NCI-H1417 (cell line): ENCODE measurements at places on chromosomes 1 and 21.

DNA sequence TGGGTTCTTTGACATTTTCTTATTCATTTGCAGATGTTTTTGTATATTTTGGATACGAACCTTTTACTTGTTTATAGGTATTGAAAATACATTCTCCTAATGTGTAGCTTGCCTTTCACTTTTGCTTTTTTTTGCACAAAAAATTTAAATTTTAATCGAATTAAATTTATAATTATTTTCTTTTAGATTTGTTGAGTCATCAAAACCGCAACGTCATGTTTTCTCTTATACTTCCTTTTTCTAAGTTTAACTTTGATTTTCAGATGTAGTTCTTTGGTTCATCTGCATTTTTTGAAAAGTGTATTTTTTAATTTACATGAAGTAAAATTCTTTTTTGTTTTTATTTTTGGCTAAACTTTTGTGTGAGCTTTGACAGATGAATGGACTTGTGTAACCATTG lies 243.7 kb upstream of the DPYD start:
- no peak for DNase-seq

DNA sequence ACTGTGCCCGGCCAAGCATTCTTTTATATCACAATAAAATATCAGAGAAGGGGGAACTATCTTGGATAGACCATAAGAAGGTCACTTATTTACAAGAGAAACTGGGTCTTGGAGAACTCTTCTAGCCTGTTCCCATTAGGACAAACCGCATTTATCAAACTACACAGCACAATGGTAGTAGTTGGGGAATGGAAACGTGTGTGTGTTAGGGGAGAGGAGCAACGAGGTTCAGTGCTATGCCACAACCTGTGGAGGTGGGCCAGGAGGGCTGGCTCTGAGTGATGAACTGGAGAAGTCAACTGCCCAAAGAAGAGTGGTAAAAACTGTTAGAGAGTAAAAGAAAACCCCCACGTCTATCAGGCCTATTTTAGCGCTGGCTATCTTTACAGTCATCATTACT lies 1.6 kb downstream of the DONSON start:
- peak; percentile 3 for DNase-seq

DNA sequence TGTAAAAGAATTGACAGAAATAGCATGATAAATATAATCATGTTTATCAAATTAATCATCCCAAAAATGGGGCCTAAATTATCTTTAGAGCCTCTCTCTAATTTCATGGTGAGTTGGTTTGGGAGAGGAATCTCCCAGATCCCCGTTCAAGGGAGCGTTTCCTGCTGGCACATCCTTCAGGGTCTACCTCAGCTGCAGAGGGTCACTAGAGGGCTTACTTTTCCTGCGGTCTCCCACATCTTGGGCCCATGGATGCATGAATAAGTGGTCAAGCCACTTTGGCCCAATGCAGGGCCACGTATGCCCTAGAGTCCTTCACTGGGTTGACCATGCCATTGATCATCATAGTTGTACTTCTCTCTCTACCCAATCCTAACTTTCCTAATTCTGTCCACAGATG lies 164.1 kb downstream of the USP25 start:
- DNase-seq: no peak

GRCh38 chr1:19581381-19581780 lies 62.7 kb upstream of the NBL1 start:
- DNase-seq: no peak

- DNase-seq: no peak
Measured at GRCh38 chr1:39901464-39901713, 328 bp downstream of the MYCL start.

DNA sequence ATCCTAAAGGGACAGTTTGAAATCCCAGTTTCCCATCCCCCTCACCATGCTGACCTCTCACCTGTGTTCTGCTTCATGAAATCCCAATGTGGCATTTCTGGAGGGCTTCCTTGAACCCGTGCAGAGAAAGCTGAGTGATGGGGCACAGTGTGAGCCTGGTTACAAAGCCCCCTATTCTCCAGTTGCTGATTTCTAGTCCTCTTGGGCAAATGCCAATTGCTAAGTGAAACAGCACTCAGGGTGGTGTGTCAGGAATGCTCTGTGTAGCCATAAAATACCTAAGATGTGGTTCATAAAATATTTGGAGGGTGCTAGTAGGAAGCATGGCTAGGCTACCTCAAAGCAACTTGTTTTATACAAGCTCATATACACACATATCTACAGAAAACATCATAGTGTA lies 32.0 kb downstream of the SUSD4 start:
- DNase-seq: peak; percentile 6

DNA sequence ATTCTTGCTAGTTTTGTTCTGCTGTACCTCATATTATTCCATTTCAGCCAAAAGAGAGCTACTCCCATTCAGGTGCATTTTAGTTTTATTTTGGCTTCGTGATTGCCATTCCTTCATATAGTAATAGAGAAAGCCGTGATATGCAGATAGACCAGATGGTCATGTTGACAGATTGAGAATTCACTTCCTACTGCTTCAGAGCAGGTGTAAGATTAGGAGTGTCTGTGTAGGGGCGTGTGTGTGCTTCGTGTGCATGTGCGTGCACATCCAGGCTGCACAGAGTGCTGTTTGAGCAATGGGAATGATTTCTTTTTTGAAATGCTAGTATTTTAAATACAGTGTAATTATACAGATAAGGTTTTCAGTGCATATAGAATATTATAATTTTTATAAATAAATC lies 10.3 kb downstream of the NFIA start:
- peak; percentile 35 for DNase-seq

- DNase-seq: no peak
Measured at GRCh38 chr1:156373546-156373945, 4.5 kb downstream of the RHBG start.

GRCh38 chr1:43913666-43914360 lies 19.8 kb upstream of the ARTN start:
- DNase-seq: no peak

DNA sequence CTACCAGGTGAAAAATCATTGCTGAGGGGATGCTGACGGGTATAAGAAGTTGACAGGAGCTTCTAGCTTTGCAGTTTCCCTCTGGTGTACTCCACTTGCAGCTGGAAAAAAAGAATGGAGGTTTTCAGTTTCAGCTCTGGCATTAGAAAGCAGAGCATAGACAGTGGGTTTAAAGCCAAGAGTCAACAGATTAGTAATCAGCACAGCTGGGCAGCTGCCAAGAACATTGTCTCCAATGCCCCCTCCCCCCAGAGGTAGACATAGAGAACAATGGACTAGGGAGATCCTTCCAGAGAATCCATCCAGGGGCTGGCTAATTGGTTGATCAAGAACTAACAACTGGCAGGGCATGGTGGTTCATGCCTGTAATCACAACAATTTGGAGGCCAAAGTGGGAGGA lies 10.1 kb upstream of the ZBTB8B start:
- DNase-seq: no peak

DNA sequence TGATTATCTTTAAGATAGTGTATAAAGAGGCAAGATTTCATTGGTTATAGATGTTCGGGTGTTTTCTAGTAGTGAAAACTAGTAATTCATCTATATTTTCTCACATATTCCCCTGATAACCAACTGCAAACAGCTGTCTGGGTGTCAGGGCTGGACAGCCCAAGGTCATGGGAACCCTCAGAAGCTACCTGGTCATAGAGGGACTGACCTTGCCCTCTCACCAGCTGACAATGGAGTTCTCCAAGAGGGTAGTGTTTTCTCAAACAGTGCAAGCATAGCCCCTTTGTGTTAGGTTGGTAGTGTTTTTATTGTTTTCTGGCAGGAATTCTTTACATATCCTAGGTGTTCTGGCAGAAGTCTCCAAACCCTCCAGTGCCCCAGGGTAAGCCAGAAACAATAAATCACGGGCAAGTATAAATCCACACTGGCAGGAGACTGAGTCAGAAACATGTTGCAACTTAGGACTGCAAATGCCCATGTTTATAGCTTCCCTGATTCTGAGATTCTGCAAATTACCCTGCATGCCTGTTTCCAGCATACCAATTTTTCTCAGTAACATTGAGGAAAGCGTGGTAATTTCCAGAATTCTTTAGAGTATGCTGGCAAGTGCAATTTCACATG lies 82.8 kb upstream of the ATP1A1 start:
- no peak for DNase-seq

DNA sequence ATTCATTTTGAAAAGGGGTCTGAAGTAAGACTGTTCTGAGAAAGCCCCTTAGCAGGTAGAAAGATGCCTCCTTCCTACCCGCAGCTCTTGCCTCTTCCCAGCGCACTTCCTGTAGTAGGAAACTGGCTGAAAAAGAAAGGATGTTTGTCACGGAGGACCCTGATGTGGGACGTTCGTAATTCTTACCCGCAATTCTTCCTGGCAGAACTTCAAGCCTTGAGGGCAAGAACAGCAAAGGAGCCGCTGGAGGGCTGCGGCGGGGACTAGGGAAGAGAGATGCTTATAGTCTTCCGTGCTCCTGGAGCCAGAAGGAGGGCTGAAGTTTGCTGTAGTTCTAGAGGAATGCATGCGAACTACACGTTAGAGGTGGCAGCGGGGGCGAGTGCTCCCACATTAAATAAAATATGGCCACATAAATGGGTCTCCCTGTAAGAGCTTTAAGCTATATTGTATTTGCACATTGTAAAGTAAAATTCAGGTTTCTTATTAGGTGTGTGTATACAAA lies 6.3 kb downstream of the C1orf53 start:
- DNase-seq: no peak

DNA sequence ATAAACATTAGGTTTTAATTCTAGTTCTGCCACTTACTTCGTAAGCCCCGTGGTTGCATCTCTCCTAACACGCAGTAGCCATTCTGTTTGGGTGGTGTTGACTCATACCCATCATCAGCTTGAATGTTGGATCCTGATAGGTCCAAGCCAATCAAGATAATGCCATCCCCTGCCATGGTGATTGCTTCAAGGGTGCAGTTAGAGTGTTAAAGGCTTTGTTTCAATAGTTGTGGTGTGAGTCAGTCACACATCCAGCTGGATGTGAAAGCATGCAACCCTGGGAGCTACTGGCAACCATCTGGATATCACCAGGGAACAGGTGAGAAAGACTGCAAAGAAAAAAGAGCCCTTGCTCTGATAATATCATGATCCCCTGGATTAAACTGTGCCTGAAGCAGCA lies 69.1 kb downstream of the OMA1 start:
- DNase-seq: no peak

DNA sequence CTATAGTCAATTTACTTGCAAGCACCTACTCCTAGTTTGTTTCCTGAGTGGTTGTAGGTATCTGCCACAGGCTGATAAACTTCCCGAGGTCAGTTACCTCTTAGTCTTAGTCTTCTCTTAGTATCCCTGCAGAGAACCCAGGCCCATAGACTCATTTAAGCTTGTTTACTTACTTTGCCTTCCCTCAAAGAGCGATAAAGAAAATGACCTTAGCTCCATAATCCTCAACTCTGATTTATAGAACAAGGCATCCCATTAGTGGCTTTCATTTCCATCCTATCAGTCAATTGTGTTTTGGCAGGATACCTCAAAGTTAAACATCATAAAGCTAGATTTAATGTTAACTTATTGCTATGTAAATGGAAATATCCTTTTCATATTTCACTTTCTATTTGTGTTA lies 119.7 kb downstream of the UCHL5 start:
- no peak for DNase-seq

DNA sequence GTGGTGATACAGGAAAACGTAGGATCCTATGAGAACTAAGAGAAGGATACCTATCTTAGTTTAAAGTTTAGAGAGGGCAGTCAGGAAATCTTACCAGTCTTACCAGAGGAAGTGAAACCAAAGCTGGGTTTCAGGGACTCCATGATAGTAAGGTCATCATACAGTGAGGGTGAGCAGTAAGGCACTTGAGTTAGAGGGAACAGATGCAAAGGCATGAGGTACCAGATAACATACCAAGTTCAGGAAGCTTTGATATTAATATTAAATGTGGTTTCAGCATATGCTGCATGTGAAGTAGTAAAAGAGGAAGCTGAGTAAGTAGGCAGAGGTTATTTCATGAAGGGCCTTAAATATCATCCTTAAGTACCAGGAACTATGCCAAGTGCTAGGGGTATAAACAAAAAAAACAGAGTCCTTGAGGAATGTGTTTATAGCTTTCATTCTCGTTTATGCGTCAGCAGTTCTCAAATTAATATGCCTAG lies 16.9 kb downstream of the ATG4C start:
- no peak for DNase-seq

DNA sequence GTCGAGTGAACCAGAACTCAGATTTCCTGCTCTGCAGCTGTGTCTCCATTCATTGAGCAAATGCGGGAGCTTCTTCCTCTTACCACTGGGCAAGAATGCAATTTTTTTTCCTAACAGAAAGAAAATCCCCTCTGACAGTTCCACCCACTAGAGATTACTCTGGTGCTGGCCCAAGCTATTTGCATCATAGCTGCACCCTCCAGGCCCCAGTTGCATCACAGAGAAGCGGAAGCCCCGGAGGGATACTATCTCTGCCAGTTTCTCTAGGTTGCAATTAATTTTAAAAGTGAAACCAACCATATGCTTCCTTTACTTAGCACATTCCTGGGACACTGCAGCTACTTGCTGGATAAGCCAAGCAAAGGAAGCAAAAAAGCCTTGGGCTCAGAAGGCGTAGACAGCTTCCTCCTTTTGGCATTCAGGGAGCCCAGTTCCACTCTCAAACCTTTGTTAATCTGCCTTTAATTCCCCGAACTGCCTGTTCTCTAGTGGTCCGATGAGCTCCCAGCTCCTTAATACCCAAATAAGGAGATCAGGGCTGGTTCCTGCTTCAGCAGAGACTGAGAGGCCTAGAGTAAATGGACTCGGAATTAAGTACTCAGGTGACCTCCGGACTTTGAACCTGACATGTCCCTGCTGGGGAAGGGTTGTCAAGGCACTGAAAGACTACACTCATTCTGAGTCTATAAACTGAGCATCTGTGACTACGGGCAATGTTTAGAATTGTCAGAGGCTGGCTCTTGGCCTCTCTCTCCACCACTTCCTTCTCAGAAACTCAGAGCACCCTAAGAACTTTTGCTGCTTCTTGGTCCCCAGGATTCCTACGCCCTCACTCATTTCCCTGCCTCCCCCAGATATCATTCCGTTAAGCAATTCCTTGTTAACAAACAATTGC lies 72.5 kb upstream of the TNFSF18 start:
- no peak for DNase-seq

DNA sequence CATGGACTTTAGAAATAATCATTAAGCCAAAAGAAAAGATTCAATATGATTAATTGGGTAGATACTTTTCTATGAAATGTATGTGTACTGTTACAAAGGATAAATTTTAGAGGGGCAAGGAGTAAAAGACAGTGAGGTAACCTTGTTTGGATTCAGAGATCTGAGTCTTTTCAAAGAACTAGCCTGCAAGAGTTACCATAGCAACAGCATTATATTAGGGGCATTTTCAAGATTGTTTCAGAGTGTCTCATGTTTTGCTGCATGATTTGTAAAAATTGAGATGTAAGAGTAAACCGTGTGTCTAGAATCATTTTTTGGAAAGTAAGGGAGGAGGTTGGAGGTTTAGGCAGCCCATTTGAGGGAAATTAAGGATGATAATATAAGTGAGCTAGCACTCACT lies 70.6 kb upstream of the KIAA1614 start:
- no peak for DNase-seq

- DNase-seq: no peak
Measured at GRCh38 chr21:33799378-33800090, 116.1 kb downstream of the ATP5PO start.

GRCh38 chr1:231973830-231974229 lies 347.2 kb downstream of the DISC1 start:
- no peak for DNase-seq
